Activated T-helper 1 cell treated with Interleukin-2 at 50 U/mL for 16 hours (primary cell): ENCODE measurements at places on chromosomes 5 and 9.

- DNase-seq, result no peak
These were observed 82.1 kb downstream of the FBN2 start for GRCh38 chr5:128455841-128456361.

DNA sequence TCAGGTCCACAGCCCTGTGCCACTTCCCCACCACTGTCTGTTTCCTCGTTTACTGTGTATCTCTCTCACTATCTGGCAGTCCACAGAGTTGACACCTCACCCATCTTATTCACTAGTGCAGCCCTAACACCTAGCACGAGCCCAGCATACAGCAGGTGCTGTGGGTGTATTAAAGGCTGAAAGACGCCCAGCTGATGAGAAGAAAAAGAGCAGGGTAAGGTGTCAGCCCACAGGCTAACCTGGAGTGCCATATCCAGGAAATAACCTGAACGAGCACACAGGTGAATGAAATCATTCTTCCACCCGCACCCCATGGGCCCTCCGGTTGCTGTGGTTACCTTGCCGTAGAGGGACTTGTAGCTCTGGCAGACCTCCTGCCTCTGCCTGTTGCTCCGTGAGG lies 18.6 kb downstream of the ANXA6 start:
- DNase-seq, result no peak

GRCh38 chr5:122639864-122640263 lies 135.0 kb upstream of the SNX2 start:
- DNase-seq, result no peak

DNA sequence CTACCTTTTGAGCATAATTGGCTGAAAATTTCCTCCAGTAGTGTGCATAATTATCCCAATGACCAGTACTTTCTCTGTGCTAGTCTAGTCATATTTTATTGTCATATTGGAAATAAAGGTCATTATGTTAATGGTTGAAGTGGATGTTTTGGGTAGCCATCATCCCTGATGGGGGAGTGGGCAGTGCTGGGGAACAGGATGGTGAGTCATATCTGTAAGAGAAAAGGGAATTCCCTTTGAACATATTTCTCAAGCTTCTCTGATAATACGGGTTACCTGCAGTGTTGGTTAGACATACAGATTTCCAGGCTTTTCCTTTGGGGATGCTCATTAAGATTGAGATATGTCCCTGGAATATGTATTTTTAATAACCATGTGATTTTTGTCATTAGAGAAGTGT lies 33.3 kb upstream of the SPATA31D4 start:
- no peak for DNase-seq

DNA sequence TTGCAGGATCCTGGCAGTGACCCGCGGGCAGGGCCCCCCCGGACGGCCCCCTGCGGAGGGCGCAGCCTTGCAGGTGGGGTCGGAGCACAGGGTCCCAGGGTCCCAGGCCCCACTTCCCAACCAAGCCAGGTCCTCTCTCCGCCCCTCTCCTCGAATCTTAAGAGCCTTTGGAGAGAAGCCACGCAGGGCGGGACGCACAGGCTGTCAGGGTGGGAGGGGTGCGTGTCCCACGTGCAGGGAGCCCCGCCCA lies 18.4 kb upstream of the EGFL7 start:
- no peak for DNase-seq

- no peak for DNase-seq
These were observed 18.0 kb downstream of the DNLZ start for GRCh38 chr9:136345281-136346156.

DNA sequence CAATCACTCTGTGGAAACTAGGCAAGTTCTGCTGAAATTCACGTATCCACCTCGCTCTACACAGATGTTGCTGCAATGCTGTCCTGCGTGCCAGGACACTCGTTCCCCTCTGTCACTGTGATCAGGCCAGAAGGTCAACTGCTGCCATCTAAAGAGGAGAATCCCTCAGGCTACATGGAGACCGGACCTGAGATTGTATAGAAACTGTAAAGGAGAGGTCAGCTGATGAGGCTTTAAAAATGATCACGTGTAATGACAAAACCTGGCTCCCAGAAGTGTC lies 80.1 kb downstream of the PRRT1B start:
- no peak for DNase-seq

DNA sequence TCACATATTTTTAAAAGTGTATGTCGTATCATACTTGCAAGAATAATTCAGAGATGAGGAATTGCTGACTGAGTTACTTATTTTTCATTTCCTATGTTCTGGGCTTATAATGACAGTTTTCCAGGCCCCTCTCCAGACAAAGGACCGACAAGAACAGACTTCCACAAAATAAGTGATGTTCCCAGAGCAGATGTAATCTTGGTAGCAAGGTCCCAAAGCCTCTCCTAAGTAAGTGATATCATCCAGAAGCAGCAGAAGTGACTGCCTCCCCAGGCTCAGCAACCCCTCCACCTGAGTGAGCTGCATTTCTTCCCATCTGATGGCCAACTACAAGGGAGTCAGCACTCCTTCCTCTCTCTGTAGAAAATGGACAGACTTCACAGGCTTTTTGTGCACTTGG lies 57.1 kb downstream of the SEMA6A start:
- no peak for DNase-seq
